ENCODE measurements at places on chromosomes 3 and 15. TPM values are rescaled to one million over a fixed set of nuclear protein-coding genes. Genes with fewer than 3 reads are reported as not detected.
A peak's percentile ranks its signal among the peaks of the same experiment; 100 is the strongest.

MUC20 gene
- total RNA-seq = not detected

PCYT1A gene
- 32.5 TPM for total RNA-seq

DNA sequence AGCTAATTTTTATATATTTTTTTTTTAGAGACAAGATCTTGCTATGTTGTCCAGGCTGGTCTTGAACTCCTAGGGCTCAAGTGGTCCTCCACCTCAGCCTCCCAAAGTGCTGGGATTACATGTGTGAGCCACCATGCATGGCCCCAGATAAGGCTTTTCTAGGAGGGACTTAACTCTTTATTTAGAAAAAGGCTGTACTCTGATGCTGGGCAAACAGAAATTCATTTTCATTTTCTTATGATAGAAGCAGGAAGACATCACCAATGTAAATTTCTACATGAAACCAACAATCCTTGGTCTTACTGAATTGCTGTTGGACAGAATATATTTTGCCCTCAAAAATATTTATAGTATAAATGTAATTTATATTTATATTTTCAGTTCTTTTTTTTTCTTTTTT, 9.6 kb downstream of the NIPA1 start:
- no peaks in the 10 kb centered on the region for H3K27me3 ChIP-seq
- DNase-seq = no peak
- H3K4me1 ChIP-seq = peaks cover 2% of the 10 kb centered on the region
- no peak overlapping the region for H3K4me3 ChIP-seq
- no peak overlapping the region for H3K27ac ChIP-seq
- no peaks in the 10 kb centered on the region for H3K36me3 ChIP-seq

DNA sequence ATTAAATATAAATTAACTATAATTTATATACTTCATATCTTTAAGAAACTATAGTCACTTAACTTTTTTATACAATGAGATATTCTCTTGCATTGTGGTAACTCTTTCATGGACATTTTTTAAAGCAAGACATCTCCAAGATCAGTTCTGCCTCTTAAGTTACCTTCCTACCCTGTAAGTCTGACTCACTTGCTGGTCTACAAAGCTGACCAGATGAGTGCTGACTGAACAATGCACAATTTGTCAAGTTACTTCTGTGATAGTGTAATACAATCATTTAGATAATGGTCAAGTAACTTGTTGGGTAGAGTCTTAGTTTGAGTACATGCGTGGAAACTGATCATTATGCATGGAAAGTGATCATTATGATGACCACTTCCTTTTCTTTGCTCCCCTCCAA, 145.9 kb downstream of the MEIS2 start:
- H3K27ac ChIP-seq = no peak overlapping the region
- H3K27me3 ChIP-seq = peaks cover 20% of the 10 kb centered on the region
- H3K4me1 ChIP-seq = no peaks in the 10 kb centered on the region
- H3K4me3 ChIP-seq = no peak overlapping the region
- no peak for DNase-seq

- no peak overlapping the region for H3K4me3 ChIP-seq
- H3K27ac ChIP-seq = no peak overlapping the region
- H3K4me1 ChIP-seq = peaks cover 9% of the 10 kb centered on the region
- no peaks in the 10 kb centered on the region for H3K36me3 ChIP-seq
- no peaks in the 10 kb centered on the region for H3K27me3 ChIP-seq
Measured at GRCh38 chr3:20324664-20325478, 138.9 kb upstream of the SGO1 start.

GRCh38 chr15:73697033-73697467, 12.9 kb downstream of the CD276 start:
- DNase-seq = peak; percentile 78
- no peak overlapping the region for H3K27ac ChIP-seq
- H3K4me1 ChIP-seq = no peaks in the 10 kb centered on the region
- no peaks in the 10 kb centered on the region for H3K27me3 ChIP-seq

GRCh38 chr3:127450331-127450730, 140.2 kb downstream of the TPRA1 start:
- peak; percentile 29 for DNase-seq
- no peak overlapping the region for H3K27ac ChIP-seq
- H3K36me3 ChIP-seq = no peaks in the 10 kb centered on the region
- peaks cover 27% of the 10 kb centered on the region for H3K27me3 ChIP-seq
- no peak overlapping the region for H3K4me3 ChIP-seq
- peaks cover 3% of the 10 kb centered on the region for H3K4me1 ChIP-seq

DNA sequence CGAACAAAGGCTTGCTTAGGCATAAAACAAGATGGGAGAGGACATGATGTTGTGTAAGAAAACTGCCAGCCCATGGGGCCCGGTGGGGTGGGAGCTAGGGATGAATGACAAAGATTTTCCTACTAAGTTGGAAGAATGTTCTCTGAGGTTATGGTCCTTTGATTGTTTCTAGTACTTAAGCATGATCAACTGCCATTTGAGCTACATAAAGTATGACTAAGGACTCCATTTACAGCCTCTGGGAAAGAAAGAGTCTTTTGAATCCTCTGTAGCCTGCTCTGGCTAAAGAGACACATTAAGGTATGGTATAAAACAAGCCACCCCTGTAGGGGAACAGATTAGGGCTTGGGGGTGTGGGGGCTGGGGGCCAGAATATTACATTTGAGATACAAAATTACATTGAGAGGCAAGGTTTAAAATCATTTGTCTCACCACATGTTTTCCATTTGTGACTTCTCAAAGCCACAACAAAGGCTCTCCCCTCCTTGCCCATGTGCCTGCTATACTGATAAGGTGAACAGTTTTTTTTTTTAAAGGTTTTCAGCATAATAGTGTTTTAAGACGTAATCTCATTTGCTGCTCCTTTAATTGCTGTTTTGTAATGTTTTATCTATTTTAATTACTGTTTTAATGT, 323.4 kb downstream of the CHST2 start:
- no peak for DNase-seq
- no peak overlapping the region for H3K4me3 ChIP-seq
- H3K36me3 ChIP-seq = no peaks in the 10 kb centered on the region
- H3K27me3 ChIP-seq = no peaks in the 10 kb centered on the region
- no peak overlapping the region for H3K27ac ChIP-seq
